MM.1S (cell line): ENCODE measurements at places on chromosomes 12 and 14.
A peak's percentile ranks its signal among the peaks of the same experiment; 100 is the strongest.

DNA sequence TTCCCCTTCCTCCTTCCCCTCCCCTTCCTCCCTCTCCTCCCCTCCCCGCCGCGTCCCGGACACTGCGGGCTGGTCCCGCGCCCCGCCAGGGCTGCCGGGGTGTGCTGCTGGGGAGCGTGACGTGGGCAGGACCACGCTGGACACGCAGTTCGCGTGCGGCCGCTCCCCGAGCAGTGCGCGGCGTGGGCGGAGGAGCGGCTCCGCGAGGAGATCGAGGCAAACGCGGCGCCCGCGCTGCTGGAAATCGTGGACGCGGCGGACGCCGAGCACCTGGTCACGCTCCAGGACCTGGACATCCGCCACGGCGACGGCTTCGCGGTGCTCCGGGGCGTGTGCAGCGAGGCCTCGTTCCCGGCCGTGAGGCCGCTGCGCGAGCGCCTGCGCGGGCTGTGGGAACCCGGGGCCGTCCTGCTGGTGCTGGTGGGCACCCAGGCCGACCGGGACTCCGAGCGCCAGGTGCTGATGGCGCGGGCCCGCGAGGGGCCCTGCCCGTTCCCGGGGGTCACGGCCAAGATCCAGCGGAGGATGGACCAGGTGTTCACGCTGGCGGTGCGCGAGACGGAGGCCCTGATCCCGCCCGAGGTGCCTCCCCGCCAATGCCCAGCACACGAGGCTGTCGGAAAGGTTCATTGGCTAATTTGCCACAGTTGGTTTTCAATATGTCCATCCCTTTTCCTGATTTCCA is 84.3 kb downstream of the TNFAIP2 start:
- H3K27me3 ChIP-seq: no peaks in the 10 kb centered on the region
- H3K36me3 ChIP-seq: no peaks in the 10 kb centered on the region
- no peaks in the 10 kb centered on the region for H3K4me1 ChIP-seq

DNA sequence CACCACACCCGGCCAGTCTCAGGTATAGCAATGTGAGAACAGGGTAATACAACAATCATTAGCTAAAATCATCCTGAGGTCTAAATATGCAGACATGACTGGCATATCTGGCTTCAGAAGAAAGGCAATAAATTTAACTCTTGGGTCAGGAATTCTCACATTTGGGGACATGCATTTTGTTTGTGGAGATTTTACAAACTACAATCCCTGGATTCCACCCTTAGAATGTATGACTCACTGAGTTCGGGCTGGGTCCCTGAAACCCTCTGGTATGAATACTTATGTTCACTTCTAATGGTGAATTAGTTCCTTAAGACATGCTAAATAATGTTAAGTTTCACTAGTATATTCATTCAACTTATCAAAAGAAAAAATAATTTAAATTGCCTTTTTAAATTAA is 98.9 kb upstream of the HMGA2 start:
- H3K4me1 ChIP-seq: no peaks in the 10 kb centered on the region
- no peak overlapping the region for H3K27ac ChIP-seq
- H3K4me3 ChIP-seq: no peak overlapping the region
- H3K27me3 ChIP-seq: no peaks in the 10 kb centered on the region

GRCh38 chr12:116138781-116139180 is 138.7 kb downstream of the MED13L start:
- no peaks in the 10 kb centered on the region for H3K36me3 ChIP-seq
- H3K27ac ChIP-seq: no peak overlapping the region
- H3K27me3 ChIP-seq: no peaks in the 10 kb centered on the region
- H3K4me1 ChIP-seq: no peaks in the 10 kb centered on the region
- H3K4me3 ChIP-seq: no peak overlapping the region
- no peak for DNase-seq

- no peaks in the 10 kb centered on the region for H3K36me3 ChIP-seq
- no peak for DNase-seq
- no peaks in the 10 kb centered on the region for H3K27me3 ChIP-seq
- no peak overlapping the region for H3K27ac ChIP-seq
These were observed 90.2 kb downstream of the ACTN1 start for GRCh38 chr14:68888883-68889282.

DNA sequence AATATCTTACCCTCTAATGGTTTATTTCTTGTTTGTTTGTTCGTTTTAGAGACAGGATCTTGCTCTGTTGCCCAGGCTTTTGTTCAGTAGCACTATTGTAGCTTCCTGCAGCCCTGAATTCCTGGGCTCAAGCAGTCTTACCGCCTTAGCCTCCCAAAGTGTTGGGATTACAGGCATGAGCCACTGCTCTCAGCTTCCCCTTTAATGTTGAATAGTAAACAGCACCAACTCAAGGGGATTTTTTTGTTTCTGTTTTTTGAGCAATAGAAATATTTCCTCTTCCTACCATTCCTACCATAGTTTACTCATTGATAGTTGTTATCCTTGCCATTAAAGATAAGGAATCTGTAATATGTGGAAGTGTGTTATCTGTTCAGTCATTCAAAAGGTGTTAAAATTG is 10.7 kb downstream of the ARID4A start:
- H3K4me1 ChIP-seq: no peaks in the 10 kb centered on the region
- H3K36me3 ChIP-seq: no peaks in the 10 kb centered on the region
- H3K27me3 ChIP-seq: no peaks in the 10 kb centered on the region
- H3K27ac ChIP-seq: no peak overlapping the region
- no peak for DNase-seq

GRCh38 chr12:33427071-33427470 is 12.5 kb downstream of the SYT10 start:
- no peaks in the 10 kb centered on the region for H3K36me3 ChIP-seq
- DNase-seq: peak; percentile 59
- H3K27ac ChIP-seq: no peak overlapping the region
- no peak overlapping the region for H3K4me3 ChIP-seq

DNA sequence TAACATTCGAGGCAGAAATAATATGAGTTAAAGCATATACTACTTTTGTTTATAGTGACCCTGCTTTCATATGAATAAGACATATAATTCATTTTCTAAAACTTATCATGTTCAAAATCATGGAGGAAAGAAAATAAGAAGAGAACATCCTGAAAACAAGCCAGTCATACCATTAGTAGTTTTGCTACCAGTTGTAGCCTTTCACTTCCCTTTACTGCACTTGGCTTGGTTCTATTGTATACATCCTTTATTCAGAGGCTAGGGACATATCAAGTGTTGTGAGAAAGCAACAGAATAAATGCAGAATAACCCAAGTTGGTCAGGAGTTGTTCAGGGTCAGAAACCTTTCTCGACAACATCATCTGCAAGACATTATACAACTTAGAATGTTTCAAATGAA is 598.7 kb downstream of the SOX5 start:
- no peaks in the 10 kb centered on the region for H3K27me3 ChIP-seq
- DNase-seq: no peak
- H3K36me3 ChIP-seq: no peaks in the 10 kb centered on the region
- no peak overlapping the region for H3K27ac ChIP-seq

DNA sequence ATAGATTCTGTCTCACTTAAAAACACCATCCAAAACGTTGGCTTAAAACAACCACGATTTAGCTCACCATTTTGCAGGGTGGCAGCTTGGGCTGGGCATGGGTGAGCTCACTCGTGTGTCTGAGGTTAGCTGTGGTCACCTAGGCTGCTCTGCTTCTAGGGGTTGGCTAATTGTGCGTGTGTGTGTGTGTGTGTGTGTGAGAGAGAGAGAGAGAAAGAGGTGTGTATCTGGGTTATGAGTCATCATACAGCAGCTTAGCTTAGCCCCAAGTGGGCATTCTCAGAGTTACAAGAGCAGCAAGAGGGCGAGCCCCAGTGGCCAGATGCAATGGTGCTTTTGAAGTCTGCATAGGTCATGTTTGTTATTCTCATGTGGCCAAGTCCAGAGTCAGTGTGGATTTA is 6.0 kb downstream of the FBXW8 start:
- peaks cover 21% of the 10 kb centered on the region for H3K4me1 ChIP-seq
- H3K27ac ChIP-seq: peak overlapping the region; percentile 37; the same call in 1 of the 2 replicates
- H3K4me3 ChIP-seq: no peak overlapping the region
- DNase-seq: peak; percentile 66

- no peak overlapping the region for H3K4me3 ChIP-seq
- no peak overlapping the region for H3K27ac ChIP-seq
- no peaks in the 10 kb centered on the region for H3K36me3 ChIP-seq
- DNase-seq: no peak
- no peaks in the 10 kb centered on the region for H3K4me1 ChIP-seq
- H3K27me3 ChIP-seq: no peaks in the 10 kb centered on the region
These were observed 222.5 kb downstream of the EXOC5 start for GRCh38 chr14:57046175-57046574.

GRCh38 chr12:53223389-53224060 is 8.5 kb downstream of the RARG start:
- peaks cover 12% of the 10 kb centered on the region for H3K4me1 ChIP-seq
- DNase-seq: no peak
- H3K4me3 ChIP-seq: no peak overlapping the region

DNA sequence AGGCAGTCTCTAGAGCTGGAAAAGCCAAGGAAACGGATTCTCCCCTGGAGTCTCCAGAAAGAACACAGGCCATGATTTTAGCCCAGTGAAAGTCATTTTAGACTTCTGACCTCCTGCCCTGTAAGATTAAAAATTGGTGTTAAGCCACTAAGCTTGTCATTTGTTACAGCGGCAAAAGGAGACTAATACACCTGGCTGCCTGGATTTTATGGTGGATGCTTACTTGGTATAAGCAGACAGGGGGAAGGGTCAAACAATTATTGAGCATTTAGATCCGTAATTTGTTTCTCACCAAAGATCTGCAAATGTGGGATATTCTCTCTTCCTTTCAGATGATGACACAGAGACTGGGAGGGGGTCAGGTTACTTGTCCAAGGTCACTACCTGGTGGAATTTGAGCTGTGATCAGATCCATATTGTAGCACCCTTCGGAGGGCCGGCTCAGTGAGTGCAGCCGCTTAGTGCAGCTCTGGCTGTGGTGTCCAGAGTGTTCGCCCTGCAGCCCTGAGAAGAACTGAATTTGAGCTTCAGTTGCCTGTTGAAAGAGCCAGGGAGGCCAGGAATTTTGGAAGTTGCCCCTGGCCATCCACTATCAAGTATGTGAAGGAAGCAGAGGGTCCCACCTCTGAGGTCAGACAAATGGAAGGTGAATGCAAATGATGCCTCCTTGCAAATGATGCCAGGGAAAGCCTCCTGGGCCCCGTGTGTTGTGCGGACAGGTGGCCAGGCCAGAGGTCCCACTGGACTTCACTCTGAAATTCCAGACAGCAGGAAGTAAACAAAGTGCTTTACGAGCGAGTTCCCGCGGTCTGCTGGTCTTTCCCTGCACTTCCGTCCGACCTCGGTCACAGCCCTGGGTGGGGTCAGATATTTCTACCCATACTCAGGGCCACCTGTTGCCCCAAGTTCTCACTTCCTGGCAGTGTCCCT is 15.1 kb downstream of the GLRX5 start:
- H3K27ac ChIP-seq: no peak overlapping the region
- H3K27me3 ChIP-seq: no peaks in the 10 kb centered on the region
- H3K4me1 ChIP-seq: no peaks in the 10 kb centered on the region
- no peak overlapping the region for H3K4me3 ChIP-seq

GRCh38 chr14:43754838-43755237 is 752.2 kb downstream of the FSCB start:
- no peak overlapping the region for H3K4me3 ChIP-seq
- H3K27ac ChIP-seq: no peak overlapping the region
- H3K36me3 ChIP-seq: no peaks in the 10 kb centered on the region
- no peaks in the 10 kb centered on the region for H3K4me1 ChIP-seq
- H3K27me3 ChIP-seq: no peaks in the 10 kb centered on the region

GRCh38 chr14:50085570-50086320 is 30.6 kb downstream of the VCPKMT start:
- no peak for DNase-seq
- H3K4me1 ChIP-seq: peaks cover 38% of the 10 kb centered on the region
- H3K4me3 ChIP-seq: no peak overlapping the region
- no peaks in the 10 kb centered on the region for H3K27me3 ChIP-seq

DNA sequence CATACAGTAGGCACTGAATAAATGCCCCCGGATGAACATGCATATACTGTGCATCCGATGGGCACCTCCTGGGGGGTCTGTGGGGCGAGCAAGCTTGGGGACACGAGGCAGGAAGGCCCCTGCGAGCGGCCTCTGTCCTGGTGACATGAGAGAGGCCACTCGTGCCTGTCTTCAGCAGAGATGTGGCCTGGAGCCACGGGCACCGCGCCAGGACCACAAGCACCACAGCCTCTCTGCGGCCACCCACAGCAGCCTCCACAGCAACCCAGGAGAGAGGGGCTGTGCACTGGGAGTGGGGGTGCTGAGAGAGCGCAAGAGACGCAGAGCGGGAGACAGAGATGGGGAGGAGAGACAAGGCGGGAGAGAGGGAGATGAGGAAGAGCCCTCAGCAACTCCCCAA is 118.5 kb downstream of the RFLNA start:
- no peaks in the 10 kb centered on the region for H3K4me1 ChIP-seq
- no peak overlapping the region for H3K4me3 ChIP-seq
- no peaks in the 10 kb centered on the region for H3K27me3 ChIP-seq
- no peak overlapping the region for H3K27ac ChIP-seq
- no peaks in the 10 kb centered on the region for H3K36me3 ChIP-seq
- DNase-seq: no peak

GRCh38 chr14:73877790-73878189 is 8.9 kb upstream of the ZNF410 start:
- no peak for DNase-seq
- no peaks in the 10 kb centered on the region for H3K27me3 ChIP-seq
- H3K4me3 ChIP-seq: no peak overlapping the region
- H3K4me1 ChIP-seq: no peaks in the 10 kb centered on the region

DNA sequence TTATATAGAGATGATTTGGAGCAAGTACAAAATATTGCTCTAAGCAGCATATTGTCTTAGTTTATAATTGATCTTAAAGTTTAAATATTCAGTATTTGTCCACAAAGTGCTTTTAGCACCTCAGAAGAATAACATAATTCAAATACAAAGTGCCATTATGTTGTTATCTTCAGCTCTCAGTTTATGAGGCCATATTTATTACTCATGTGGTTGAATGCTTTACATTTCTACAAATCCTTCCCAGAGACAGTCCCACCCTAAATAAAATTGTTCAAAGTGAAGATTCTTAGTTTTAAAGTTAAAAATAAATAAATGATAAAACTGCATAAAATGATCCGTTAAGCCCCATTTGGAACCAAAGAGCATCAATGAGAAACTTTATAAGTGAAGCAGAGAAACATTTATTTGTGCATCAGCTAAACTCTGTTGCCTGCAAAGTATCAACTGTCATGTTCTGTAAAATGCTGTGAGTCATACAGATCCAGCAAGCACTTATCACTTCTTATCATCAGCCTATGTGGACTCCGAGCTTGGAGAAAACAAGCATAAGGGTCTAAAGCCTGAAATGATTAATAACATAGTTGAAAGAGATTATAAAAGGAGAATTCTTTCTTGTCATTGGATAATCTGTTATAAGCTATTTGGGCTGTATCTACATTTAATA is 218.9 kb downstream of the ADAMTS20 start:
- H3K4me1 ChIP-seq: peaks cover 12% of the 10 kb centered on the region
- H3K4me3 ChIP-seq: no peak overlapping the region

- H3K4me1 ChIP-seq: peaks cover 11% of the 10 kb centered on the region; the same call in 1 of the 2 replicates
- no peak overlapping the region for H3K27ac ChIP-seq
- no peaks in the 10 kb centered on the region for H3K27me3 ChIP-seq
- no peaks in the 10 kb centered on the region for H3K36me3 ChIP-seq
- H3K4me3 ChIP-seq: no peak overlapping the region
- no peak for DNase-seq
These were observed 2.9 kb downstream of the RBM23 start for GRCh38 chr14:22915886-22916521.
